ENCODE measurements at places on chromosomes 6 and 20.

GRCh38 chr6:123844011-123844410, 40.3 kb downstream of the NKAIN2 start:
- no peak for DNase-seq

DNA sequence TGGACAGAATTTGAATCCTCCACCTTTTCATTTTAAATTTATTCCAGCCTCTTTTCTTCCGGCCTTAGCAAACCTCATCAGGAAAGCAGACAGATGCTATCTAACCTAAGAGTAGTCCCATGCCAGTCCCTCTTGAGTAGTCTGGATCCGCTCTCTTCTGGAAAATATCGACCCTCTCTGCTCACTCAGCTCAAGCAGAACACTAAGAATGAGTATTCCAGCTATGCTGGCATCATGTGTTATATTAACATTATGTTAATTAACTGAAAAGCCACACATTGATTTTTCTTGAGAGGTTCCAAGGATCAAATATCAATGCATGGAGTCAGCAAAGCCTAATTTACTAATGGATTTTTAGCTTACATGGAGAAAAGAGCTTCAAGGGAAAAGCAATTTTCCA, 161.4 kb downstream of the ID4 start:
- no peak for DNase-seq

- no peak for DNase-seq
These were observed 829 bp upstream of the NOTCH4 start for GRCh38 chr6:32224696-32225095.

GRCh38 chr6:166754218-166755030, 127.4 kb upstream of the RPS6KA2 start:
- no peak for DNase-seq

- DNase-seq, result no peak
These were observed 24.9 kb downstream of the DSE start for GRCh38 chr6:116395647-116396046.

DNA sequence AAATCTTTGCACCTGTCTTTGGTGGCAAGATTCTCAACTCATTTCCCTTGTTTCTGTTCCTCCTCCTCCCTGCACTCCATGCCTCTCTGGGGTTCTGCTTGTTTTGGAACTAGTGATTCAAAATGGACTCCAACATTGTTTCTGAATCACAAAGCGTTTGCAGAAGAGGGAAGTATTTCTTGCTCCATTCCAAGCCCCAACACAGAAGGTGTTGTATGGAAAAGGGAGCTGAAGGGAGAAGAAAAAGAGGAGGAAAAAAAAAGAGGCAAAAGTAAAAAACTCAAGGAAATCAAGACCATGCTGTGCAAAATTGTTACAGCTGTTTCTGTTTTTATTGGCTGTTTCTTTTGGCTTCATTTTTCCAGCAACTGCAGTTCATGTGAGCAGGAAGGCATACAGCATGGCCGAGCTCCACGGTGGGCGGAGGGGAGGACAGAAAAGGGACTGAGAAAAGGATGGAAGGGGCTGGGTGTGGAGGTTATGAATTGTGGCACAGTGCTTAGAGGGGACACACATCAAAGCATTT, 66.9 kb upstream of the PRL start:
- no peak for DNase-seq

DNA sequence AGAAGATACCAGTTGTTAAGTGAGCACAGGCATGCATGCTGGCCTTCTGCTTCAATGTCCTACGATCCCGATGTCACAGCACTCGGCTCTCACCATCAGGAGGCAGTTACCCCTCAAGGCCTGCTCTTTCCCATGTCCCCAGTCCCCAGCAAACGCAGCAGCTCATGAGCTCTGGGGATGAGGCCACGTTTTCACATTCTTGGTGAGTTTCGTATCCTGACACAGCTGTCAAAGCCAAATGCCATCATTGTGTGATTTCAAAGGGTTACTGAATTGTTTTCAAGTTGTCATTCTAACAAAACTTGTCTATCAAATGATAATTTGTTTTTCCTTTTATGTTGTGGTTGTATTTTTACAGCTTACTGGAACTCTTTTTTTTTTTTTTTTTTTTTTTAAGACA, 226.9 kb upstream of the KCNG1 start:
- DNase-seq, result no peak

DNA sequence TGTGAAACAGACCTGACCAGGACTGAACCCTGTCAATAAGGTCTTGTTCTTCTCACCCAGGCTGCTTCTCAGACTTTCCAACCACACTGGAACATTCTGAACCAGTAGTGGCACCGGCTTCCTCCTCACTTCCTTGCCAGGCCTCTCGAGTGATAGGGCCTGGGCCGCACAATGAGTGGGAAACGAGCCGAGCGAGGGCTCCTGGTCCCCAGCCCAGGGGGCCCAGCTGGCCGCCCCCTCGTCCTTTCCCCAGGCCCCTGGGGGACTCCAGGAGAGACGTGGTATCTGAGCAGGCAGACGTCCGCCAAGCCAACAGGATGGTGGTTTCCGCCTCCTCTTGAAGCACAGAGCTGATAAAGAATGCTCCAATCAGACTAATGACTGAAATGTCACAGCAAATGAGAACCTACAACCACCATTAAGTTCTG, 117.9 kb downstream of the GMDS start:
- DNase-seq, result no peak

DNA sequence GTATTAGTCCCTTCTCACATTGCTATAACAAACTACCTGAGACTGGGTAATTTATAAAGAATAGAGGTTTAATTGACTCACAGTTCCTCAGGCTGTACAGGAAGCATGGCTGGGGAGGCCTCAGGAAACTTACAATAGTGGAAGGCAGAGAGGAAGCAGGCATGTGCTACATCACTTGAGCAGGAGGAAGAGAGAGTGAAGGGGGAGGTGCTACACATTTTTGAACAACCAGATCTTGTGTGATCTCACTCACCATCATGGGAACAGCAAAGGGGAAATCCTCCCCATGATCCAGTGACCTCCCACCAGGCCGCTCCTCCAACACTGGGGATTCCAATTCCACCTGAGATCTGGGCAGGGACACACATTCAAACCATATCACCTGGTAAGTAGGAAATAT, 630.6 kb downstream of the QKI start:
- DNase-seq, result no peak

DNA sequence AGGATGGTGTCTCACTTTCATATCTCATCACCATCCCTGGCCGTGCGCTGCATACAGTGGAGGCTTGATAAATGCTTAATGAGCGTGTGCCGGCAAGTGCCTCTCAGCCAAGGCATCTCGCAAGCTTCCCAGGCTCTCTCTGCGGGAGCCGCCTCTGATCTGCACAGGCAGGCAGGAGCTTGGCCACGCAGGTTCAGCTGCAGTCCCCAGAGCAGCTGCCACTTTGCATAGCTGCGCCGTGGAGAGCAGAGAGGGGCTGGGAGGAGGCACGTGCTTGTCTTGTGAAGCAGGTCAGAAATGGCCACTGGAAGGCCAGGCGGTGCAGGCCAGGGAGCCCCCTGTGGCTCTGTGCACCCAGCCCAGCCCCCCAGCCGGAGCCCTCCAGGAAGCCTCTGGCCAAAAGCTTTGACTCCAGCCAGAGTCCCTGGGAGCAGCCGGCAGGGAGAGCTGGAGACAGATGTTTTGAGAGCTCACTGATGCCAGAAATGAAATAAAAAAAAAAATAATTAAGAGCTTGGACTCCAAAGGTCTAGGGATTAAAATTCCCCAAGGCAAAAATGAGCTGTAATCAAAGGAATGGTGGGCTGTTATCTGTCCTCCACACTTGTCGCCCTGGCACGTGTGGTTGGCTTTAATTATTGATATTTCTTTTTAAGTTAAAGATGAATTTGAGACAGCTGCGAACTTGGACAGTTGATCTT, 377.0 kb downstream of the CDH4 start:
- no peak for DNase-seq

DNA sequence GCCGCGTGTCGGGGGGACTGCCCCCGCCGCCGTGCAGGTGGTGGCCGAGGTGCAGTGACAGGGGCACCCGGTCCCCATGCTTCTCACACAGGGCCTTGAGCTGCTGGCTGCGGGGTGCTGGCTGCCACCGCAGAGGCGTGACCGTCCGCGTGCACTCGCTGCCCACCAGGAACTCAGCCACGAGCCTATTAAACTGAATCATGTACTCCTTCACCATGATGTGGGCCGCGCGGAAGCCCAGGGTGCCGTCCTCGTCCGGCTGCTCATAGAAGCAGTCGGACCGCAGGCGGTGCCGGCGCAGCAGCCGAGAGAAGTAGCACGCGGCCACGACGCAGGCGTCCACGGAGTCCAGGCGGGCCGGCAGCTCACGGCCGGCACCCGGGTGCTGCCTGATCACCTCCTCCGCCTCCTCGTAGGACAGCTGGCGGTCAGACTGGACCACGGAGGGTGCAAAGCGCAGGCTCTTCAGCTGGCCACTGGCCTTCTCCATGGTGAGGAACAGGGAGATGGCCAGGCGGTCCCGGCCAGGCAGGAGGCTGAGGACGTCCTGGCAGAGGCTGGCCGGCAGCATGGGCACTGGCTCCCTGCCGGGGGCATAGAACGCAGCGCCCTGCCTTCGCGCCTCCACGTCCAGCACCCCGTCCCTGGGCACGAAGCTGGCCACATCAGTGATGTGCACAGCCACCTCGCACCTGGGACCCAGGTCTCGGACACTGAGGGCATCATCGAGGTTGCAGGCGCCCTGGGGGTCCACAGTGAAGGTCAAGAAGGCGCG, 9.8 kb downstream of the HELZ2 start:
- DNase-seq, result no peak

DNA sequence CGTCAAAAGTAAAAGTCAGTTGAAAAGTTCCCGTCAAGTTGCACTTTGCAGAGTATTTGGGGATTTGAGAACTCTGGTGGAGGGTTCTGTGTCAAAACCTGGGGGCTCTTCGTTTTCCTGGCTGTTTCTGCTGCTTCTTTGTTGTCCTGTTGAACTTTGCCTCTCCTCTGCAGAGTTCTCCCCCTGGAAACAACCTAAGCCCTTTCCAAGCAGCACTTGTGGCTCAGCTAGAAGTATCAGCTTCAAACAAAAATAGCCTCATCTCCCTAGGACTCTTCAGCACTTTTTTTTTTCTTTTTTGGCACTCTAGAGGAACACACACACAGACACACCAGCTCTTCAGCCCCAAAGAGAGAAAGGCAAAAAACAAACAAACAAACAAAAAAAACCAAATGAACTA, at the start of gene TRDN:
TSS of gene TRDN (minus strand) at position 169 of the 400 bp plus-strand sequence. CDS start 175 bp downstream, outside the sequence.
- no peak for DNase-seq

All from AG08395 (cell line).